ENCODE measurements at places on chromosomes 5 and 9.
A peak's percentile ranks its signal among the peaks of the same experiment; 100 is the strongest.

- DNase-seq, result no peak
Measured at GRCh38 chr9:31390403-31391025, 993.9 kb upstream of the ACO1 start.

- DNase-seq, result no peak
Measured at GRCh38 chr9:94654165-94654894, 15.0 kb upstream of the FBP1 start.

DNA sequence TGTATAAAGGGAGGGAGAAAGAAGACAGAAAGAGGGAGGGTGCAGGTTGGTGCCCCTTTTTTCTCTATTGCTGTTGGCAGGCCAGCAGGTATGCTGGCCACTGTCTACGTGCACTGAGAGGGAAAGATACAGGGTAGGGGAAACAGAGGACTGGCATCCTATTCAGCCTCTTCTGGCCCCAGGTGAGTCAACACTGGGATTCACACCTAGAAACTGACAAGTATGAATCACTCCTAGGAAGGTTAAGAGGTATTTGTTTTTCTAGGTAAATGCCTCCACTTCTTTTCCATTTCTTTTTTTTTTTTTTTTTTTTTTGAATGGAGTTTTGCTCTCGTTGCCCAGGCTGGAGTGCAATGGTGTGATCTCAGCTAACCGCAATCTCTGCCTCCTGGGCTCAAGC, 2.8 kb upstream of the UBAP1 start:
- no peak for DNase-seq

GRCh38 chr5:180387798-180388197, 34.7 kb upstream of the GFPT2 start:
- DNase-seq, result no peak

DNA sequence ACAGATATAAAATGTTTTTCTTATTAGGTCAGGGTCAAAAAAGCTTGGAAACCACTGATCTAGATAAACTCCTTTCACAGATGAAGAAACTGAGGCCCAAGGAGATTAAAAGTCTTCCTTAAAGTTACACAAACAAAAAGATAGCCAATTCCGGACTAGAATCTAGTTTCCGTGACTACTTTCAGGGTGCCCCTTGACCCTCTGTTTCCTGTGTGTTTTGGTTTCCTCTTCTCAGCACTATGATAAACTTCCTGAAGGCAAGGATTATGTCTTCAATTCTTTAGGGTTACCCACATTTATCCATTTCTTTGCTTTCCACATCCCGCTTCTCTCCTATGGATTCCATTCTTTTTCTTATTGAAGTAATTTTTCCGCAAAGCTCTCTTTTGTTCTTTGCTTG, 83.1 kb downstream of the ADAMTS12 start:
- no peak for DNase-seq

DNA sequence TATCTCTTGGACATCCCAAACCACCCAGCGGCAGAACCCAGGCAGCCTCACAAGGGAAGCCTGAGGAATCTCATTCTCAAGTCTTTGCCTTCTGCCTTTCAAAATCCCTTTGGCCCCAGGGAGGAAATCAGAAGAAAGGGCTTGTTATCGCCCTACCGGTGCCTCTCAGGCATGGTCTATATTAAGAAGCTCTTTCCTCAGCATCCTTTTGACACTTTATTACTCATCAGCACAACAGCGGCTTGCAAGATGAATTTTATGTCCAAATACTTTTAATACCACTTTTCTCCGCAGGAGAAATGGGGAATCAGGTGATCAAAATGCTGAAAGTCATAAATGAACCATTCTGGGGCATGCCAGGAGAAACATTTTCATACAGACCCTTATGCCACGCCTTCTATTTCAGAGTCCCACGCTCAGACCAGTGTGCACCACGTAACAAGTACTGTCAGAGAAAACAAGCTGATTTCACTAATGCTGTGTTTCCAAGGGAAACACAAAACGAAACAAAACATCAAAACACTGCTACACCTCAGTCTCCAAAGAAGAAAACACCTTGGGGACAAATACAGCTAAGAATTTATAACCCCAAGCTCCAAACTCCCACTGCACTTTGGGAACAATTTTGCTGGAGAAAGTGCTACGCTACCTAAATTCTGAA, 30.0 kb downstream of the RAPGEF1 start:
- no peak for DNase-seq

- no peak for DNase-seq
Measured at GRCh38 chr9:107435415-107435814, 54.2 kb downstream of the KLF4 start.

- DNase-seq, result peak; percentile 16
Measured at GRCh38 chr9:87678650-87679355, 47.1 kb upstream of the CTSL start.
